ENCODE measurements at places on chromosomes 4 and X.

DNA sequence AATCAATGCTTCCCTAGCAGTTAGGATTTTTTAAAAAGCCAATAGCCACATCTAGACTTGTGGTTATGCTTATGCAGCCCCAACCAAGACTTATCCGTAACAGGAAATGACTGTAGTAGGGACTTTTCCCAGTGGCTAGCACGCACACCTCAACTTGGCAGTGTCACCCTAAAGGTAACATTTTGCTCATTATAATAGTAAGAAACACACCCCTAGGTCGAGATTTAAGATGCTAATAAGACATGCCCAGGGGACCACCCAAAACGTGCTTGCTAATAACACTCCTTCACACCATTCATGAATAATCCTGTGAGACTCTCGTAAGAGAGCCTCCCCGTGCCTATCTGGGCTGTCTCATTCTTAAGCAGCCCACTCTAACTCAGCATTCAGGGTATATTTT lies 195.3 kb downstream of the CHIC1 start:
- no peak for DNase-seq

- no peak for DNase-seq
Observed at GRCh38 chr4:54215379-54216077, 13.6 kb upstream of the PDGFRA start.

DNA sequence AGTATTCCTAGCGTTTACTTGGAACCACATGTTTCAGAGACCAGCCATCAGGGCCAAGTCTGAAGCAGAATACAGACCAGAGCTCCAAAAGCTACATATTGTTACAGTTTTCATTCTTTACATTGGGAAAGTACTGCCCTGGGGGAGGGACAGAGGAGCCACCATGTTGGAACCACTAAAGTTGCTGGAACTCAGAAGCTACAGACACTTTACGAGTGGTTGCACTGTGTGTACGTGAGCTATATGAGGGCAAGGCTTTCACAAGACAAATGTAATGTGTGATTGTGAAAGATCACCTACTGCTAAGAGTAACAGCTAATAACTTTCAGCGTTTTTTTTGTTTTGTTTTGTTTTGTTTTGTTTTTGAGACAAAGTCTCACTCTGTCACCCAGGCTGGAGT lies 11.7 kb downstream of the GPC3 start:
- no peak for DNase-seq

DNA sequence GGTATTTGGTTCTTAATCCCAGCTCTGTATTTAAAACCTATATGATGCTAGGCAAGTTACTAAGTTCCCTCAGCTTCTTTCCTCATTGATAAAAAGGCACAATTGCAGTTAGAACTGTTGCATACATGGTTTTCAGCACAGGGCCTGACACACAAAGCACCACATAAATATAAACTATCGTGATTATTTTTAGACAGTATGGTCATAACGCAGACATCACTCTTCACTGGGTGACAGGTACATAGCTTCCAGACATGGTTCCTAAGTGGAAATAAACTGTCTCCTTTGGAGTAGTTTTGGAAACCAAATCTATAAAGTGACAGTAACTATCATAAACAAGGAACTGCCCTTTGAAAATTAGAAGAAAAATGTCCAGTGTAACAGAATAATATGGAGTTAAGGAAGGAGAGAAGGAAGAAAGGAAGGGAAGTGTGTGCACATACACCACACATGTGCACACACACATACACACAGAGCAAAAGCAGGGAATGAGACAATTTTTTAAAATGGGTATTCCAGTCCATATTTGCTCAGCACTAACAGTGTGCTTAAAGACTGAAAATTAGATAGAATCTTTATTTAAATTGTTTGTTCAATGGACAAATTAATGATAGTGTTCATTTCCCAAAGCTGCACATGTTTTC lies 12.5 kb upstream of the G3BP2 start:
- DNase-seq, result no peak

GRCh38 chrX:19625612-19626011 lies 110.3 kb upstream of the MAP3K15 start:
- no peak for DNase-seq
